ENCODE measurements at places on chromosomes 3 and 15.

GRCh38 chr15:64623347-64623996, 151.9 kb downstream of the RBPMS2 start:
- no peak for DNase-seq

DNA sequence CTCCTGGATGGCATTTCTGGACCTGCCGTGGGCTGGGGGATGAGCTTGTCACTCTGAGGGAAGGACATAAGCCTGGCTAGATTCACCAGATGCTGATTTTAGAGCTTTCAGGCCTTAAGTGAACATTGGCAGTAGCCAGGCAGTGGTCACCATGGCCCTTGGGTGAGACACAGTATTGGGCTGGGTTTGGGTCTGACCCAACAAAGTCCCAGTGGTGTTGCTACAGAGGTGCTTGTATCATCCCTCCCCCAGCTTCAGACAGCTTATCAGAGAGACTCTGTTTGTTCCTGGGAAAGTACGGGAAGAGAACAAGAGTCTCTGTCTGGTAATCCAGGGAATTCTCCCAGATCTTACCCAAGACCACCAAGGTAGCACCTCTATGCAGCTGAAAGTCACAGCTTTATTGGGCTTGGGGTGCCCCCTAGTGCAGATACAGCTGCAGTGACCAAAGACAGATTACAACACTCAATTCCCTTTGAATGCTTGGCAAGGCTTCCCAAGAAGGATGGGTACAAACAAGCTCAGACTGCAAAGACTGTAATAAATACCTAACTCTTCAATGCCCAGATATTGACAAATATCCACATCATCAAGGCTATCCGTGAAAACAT, 9.8 kb upstream of the RUVBL1 start:
- DNase-seq, result no peak

DNA sequence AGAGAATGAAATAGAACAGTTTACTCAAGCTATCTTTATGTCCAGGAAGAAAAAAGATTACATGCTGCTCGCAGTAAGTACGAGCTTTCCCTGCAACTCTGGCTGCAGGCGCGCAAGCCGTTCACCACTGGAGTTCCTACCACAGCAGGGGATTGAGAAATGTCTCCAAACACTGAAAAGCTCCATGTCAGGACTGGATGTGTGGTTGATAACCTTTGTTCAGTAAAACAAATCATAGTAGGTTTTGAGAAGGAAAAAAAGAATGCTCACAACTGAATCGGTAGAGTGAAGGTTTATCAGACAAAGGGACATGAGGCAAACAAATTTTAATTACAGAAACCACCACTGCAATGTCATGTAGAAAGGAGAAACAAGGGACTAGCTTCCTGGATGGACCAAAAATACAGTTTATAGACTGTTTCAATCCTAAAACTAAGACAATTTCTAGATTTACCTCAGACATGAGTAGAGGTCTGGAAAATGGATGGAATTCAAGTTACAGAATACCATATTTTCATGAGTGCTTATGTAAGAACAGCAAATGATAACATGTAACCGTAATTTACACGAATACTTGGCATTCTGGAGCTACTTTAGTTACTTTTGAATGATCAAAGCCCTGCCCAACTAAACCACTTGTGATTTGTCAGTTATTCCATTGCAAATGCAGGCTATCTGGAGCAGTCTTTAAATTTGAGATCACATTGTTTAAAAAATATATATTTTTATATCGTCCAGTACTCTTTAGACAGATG, 471.1 kb downstream of the SHQ1 start:
- DNase-seq, result no peak

GRCh38 chr3:45253316-45253715, 27.2 kb upstream of the TMEM158 start:
- no peak for DNase-seq

GRCh38 chr15:23440596-23440995, 6.4 kb downstream of the GOLGA6L2 start:
- DNase-seq, result no peak

DNA sequence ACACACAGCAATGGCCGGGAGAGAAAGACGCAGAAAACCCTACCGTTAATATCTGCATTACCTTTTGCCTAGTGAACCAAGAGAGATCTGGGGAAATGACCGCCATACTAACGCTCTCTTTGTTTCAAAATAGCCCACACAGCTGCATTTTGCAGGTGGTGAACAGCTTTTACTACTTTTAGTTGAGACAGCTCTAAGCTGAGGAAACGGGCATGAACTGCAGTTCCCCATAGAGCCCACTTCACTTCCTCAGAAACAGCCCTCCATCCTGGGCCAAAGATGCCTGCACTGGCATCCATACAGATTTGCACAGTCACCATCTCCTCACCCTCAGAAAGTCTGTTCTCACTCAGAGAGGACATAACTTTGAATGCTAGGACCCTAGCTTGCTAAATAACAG, 45.0 kb downstream of the ZNF860 start:
- no peak for DNase-seq

DNA sequence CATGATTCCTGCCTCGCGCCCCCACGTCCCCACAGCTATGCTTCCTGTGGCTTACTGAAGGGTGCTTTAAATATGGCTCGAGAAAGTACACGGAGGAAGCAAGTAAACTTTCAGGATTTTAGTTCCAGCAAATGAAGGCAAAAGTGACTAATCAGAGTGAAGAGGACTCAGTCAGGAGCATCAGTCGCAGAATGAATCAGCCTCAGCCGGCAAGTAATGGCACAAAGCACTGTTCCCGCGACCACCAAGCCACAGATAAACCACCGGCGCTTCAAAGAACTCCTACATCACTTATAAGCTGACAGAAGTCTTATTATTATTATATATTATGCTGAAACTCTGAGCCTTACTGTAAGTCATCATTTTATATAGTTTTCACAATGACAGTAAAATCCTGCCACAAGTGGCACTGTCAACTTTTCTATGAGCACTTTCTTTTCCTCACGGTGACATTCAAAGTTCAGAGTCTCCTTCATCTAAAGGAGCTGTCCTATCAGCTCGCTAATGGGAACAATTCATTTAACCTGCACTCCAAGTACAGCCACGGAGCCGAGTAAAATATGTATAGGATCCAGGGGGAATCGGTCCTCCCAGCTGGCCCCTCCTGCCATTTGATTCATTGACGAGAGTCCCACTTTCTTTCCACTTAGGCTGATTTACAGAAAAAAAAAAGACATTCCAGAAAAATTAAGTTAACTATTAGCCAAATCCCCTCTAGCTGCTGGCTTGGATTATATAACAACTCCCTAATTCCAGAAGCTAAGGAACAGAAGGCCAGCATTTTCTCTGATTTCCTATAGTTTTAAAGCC, 217.0 kb upstream of the ICE2 start:
- no peak for DNase-seq

- DNase-seq, result no peak
Observed at GRCh38 chr3:182455011-182455410, 338.3 kb upstream of the ATP11B start.

- DNase-seq, result no peak
Observed at GRCh38 chr3:131608741-131609140, 106.0 kb upstream of the MRPL3 start.

DNA sequence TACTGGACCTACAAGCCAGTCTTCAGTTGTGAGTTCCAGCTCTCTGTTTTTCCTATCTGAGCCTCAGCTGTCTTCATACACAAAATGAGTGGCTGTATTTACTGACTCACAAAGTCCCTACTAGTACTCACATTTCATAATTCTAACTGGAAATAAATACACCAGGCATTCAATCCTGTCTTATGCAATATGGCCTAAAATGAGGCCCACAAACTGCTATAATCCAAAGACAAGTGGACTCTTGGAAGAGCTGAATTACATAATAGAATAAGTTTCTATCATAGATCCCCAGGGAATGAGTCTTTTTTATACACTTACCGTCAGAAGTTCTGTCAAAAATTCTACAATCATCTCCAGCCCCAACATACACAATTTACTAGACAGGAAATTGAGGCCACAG, 211.9 kb downstream of the LRRN1 start:
- DNase-seq, result no peak
